Renal cortex interstitium (tissue), 15 donors: ENCODE measurements at places on chromosomes 16 and 17. TPM values are rescaled to one million over a fixed set of nuclear protein-coding genes. Genes with fewer than 3 reads are reported as not detected.

DNA sequence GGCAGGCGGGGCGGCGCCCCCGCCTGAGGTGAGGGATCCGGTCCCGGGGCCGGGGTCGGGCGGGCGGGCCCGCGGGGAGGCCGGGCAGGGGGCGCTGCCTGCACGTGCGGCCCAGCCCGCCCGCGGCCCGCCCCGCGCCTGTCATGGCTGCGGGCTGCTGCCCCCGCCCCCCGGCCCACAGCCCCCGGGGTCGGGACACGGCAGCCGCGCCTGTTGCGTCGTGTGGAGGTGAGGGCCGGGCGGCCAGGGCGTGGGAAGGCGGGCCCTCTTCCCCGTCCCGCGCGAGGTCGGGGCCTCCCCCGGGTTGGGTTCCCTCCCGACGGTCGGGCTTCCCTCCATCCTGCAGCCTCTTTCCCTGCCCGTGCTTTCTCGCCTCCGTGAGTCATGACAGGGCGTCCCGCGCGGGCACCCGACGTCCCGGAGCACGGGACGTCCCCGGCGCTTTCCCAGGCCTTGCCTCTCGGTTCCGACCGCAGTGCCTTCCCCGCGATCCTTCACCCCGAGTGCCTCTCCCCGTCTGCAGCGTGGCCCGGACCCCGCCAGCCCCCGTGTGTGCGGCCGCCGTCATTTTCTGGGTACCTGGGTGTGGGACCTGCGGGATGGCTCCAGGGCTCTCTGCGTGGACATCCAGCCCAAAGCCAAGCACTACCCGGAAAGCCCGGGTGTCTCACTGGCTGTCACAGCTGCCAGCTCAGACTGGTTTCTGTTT lies 76.7 kb downstream of the CHD9 start:
- DNase-seq, result no peak

The FBXO31 gene
- 26.1 TPM for polyA plus RNA-seq

DNA sequence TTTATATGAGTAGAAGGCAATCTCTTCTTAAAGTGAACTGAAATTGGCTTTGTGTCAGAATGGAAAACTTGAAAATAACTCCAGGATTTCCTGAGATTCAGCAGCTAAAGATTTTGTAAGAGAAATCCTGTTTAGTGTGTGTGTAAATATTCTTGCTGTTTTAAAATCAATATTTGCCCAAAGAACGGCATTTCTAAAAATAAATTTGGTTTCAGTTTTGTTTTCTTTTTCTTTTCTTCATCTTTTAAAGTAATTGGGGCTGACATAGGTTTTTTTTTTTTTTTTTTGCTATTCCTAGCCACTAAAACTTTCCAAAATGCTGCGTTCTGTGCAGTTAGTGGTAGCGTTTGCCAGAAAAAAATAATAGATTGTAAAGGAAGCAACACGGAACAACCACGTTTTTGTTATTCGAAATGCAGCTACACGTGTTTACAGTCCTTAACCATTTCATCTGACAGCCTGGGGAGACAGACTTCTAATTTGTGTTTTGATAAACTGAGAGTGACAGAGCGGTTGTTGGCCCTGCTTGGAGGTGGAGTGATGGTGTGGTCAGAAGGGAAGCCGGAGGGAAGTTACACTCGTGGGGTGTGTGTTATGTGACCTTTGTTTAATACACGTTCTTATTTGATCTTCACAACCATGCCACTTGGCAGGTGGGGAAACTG lies 21.6 kb upstream of the SMPD3 start:
- DNase-seq, result no peak

The ZNF597 gene
- polyA plus RNA-seq, result 3.7 TPM

DNA sequence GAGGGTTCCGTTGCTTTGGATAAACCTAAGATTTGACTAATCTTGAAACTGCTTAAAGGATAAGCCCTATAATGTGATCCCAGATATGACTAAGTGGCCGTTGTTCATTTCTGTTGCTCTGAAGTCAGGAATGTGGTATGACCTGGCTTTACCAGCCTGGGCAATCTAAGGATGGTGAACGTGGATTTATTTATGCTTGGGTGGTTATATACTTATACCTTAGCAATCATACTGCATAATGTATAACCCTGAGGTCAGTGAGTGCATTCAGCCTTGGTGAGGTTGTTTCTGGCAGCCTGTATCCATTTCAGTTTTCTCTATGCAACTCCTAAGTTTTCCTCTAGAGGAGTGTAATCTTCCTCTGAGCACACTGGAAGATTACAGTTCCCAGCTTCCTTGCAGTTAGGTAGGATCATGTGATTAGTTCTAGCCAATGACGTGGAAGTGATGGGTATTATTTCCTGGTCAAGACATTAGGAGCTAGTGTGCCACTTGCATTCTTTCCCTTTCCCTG lies 41.9 kb downstream of the FTO start:
- no peak for DNase-seq

The GDPD1 gene
- polyA plus RNA-seq, result 9.5 TPM
